ENCODE measurements at places on chromosomes 16 and 17.

DNA sequence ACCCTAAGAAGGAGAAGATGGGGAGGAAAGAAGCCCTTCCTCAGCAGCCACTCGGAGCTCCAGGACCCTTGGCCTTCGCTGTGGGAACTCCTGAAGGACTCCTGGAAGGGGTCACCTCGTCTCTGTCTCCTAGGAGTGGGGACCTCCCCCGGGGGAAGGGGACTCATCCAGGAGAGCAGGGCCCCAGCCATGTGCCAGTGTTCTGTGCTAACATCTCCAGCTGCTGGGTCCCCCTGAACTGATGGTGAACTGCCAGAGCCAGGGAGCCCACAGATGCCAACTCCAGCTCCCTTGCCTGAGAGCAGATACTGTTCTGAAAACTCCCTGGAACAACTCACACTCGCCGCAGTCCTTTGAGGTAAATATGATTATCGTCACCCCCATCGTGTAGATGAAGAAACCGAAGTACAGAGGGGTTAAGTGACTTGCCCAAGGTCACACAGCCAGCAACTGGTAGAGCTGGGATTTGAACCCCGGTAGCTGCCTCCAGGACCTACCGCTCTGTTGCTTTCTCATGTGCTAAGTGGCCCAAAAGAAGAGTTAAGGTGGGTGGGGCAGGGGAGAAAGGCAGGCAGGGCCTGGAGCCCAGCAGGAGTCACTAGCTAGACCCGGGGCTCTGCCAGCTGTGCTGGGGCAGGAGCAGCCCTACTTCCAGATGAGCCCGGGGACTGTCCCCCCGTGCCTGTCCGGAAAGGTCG is 10.5 kb downstream of the TIMM22 start:
- DNase-seq: no peak

DNA sequence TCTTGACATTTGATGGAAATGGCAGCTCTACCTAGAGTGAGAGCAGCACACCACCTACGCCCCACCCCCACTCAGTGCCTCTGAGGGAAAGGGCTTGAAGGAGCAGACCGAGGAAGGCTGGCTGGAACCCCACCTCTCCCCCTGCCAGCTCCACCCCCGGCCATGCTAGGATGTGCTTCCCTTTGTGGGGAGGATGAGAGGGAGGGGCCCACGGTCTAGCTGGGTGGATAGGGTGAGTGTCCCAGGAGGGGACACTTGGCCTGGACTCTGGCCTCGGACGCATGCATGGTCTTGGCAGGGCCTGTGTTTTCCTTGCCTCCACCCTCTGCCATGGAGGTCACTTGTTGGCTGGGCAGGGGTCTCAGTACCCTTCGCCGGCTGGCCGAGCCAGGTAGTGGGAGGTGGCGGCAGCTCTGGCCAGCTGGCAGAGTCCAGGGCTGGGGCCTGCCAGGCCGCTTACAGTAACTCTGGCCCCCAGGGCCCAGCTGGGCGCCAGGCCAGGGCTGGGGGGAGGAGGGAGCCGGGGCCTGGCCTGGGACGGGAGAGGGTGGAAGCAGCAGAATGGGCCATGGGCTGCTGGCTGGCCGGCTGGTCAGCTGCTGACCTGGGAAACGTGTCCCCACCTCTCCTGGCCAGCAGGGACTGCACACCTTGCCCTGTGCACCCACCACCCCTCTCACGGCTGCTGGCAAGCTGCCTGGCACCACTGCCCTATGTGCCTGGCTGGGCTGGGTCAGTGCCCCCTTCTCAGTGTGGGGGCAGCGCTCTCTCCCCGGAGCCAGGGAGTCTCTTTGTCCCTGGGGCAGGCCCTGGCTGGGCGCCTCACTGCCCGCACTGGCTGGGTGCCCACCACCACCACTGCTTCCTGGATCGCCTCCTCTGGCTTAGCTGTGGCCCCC is 23.0 kb downstream of the RARA start:
- DNase-seq: peak; percentile 56

DNA sequence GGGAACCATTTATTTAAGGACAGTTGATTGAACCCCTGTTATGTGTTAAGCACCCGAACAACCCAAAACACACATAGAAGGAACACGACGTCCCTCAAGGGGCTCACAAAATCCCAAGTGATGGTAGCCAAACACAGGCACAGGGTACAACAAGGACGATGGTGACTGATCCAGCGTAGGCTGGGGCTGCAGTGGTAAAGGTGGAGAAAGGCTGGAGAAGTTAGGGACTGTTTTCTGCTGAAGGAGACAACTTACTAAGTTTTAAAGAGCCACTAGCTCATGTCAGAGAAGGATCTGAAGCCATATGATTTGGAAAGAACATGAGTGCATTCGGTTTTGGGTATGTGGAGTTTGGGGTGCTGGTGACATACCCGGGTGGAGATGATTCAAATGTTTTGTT is 229.6 kb upstream of the TNRC6C start:
- no peak for DNase-seq

DNA sequence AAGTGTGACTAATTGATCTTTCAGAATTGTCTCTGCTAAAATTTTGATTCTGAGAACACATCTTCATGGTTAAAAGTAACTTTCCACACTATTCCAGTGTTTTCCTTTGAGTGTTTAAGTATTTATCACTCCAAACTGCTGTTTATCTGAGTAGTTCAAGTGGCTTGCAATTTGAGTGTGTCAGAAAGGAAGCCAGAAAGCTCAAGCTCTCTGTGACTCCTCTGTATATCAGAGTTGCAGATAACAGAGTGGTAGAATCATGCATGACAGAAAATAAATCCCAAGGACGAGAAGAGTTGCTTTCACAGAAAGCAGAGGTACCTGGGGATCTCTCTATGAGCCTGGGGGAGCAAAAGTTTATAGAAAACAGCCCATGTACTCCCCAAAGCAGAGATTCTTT is 130.0 kb downstream of the CYB561 start:
- DNase-seq: no peak

- peak; percentile 70 for DNase-seq
Measured at GRCh38 chr16:66751053-66751302, 431 bp downstream of the DYNC1LI2 start.

DNA sequence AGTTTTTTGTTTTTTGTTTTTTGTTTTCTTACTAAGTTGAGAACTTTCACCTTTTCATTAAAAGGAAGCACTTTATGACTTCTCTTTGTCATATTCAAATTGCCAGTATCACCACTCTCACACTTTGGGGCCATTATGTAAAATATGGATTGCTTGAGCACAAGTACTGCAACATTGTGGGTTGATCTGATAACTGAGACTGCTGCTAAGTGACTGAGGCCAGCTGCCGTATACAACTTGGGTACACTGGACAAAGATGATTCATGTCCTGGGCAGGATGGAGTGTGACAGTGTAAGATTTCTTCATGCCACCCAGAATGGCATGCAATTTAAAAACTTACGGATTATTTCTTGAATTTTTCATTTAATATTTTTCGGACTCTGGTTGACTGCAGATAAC is 7.8 kb downstream of the TTC19 start:
- no peak for DNase-seq

- DNase-seq: no peak
Measured at GRCh38 chr16:17798716-17799115, 328.0 kb upstream of the XYLT1 start.

- DNase-seq: no peak
Measured at GRCh38 chr17:7852919-7853690, 1.8 kb upstream of the TMEM88 start.

- DNase-seq: peak; percentile 58
Measured at GRCh38 chr16:17556276-17557052, 85.7 kb upstream of the XYLT1 start.

DNA sequence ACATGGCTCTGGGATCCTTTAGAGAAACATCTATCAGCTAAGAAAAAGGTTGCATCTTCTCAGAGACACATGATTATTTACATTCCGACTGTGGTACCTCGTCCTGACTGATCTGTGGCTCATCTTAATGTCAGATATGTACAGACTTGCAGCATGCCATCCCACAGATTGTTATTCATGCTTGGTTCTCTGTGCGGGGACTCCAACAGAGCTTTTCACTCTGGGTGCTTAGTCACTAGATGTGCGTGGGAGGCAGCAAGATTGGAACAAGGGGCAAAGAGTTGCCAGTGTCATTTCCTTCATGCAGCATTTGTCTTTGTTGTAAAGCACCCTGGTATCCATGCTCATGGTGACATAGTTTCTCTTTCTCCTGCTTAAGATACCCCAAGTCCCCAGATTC is 179.1 kb upstream of the CACNG5 start:
- no peak for DNase-seq

DNA sequence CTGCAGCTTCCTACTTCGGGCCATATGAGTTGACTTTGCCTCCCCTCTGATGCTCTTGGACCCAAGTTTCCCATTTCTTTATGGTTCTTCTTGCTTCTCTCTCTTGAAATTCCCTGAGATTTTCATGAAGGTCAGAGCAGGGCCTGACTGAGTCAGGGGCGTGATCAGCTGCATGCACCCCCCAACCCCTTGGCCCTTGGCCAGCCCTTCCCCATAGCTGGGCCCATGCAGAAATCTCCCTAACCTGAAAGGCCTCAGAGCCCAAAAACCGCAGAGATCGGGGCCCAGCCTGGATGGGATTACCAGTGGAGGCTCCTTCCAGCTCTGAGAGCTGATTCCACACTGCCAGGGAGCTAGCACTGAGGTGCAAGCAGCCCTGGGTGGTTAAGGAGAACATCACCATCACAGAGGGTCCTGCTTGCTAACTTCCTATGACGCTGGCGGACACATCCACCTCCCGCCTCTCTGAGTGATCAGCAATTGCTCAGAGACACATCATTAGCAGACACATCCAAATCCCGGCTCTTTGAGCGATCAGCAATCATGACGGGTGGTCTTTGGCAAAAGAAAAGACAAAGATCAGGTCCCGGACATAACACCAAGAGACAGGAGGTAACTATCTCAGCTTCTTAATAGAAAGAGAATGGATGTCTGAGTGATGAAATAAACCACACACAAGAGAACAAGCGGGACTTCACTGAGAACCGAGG is 161.5 kb downstream of the C16orf78 start:
- DNase-seq: no peak

DNA sequence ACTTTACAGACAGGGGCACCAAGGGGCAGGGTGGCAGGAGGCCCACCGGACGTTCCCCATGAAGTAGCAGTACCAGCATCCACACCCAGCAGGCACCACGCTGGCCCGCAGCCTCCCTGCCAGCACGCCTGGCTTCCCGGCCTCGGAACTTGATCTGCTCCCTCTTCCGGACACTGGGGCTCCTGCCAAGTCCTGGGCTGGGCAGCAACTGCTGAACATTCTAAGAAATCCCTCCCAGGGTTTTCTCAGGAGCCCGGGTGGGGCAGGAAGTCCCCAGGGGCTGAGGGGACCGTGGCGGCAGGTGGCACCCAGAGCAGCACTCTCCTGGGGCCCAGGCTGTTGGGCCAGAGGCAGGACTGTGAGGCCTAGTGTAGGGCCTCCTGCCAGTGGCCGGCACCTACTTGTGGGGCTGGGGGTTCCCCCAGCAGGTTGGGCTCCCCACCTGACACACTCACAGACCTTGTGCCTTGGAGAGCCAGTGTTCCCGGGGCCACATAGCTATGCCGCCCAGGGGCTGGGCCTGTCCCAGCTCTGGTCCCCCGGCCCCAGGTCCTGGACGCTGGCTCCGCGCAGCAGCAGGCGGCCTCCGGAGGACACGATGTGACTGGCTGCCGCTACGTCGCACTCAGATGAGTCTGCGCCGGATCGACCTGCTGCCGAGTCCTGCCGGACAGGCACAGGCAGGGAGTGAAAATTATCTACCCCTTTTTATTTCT is 86.2 kb upstream of the CBX4 start:
- peak; percentile 63 for DNase-seq

DNA sequence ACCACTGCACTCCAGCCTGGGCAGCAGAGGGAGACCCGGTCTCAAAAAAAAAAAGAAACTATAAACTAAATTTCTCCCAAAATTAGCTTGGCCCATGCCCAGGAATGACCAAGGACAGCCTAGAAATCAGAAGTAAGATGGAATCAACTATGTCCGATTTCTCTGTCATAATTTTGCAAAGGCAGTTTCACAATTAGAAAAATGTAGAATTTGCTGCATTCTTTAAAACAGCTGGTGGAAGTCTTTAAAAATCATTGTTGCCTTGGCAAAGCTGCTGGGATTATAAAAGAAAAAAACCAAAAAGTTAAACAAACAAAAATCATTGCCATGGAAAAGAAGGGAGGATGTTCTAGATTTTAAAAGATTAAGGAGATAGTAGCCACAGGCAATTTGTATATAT is 32.4 kb downstream of the WWP2 start:
- DNase-seq: no peak

DNA sequence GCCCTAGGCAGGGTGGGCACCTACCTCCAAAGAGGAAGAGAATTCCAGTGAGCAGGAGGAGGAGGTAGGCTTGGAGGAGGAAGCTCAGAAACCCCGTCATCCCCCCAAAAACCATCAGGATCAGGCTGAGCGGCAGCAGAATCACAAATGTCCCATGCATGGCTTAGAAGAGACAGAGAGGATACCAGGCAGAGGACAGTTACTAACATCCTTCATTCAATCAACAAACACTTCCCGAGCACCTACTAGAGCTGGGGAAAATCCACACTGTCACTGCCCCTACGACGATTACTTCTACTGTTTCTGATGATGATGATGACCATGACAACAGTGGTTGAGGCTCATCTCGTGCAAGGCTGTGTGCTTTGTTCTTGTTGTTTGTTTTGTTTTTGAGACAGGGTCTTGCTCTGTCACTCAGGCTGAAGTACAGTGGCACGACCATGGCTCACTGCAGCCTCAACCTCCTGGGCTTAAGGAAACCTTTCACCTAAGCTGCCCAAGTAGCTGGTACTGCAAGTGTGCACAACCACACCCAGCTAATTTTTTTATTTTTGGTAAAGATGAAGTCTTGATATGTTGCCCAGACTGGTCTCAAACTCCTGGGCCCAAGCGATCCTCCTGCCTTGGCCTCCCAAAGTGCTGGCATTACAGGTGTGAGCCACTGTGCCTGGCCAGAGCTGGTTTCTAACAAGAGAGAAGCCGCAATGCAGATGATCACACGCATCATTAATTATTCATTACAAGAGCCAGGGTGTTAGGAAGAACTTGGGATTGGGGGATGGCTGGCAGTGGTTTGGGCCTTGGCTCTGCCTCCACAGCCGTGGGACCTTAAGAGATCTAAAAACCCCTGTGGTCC is 18.0 kb downstream of the TMEM114 start:
- DNase-seq: no peak

DNA sequence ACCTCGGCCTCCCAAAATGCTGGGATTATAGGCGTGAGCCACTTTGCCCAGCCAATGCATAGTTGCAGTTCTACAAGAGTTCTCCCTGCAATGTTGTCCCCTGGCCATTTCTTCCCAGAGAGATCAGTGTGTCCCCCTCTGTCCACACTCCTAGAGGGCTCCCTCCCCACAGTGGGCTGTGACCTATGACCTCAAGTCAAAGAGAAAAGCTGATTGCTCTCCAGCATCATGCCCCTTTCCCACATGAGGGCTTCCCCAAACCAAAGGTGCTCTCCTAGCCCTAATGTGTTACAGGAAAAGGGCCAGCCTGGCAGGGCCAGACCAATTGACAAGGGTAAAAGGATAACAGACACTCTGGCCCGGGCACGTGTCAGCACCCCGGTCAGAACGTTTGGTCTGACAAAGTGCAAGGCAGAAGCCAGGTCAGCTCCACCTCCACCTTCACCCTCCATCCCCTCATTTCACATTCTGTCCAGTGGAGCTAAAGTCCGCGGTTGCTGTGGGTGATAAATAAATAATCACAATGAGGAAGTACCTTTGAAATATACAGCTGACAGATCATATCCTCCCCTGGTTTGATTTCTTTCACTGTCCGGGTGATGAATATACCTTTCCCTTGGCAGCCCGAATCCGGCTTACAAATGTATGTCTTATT is 17.8 kb downstream of the TTLL6 start:
- DNase-seq: no peak

- no peak for DNase-seq
Measured at GRCh38 chr16:19549673-19550072, 5.8 kb upstream of the VPS35L start.

GRCh38 chr17:14760719-14761411 is 460.0 kb downstream of the HS3ST3B1 start:
- no peak for DNase-seq

GRCh38 chr16:49621241-49622083 is 234.4 kb downstream of the ZNF423 start:
- no peak for DNase-seq

All from iPS-NIHi11 (cell line).